Purkinje cell (primary cell): ENCODE measurements at places on chromosomes 4 and X. TPM values are rescaled to one million over a fixed set of nuclear protein-coding genes. Genes with fewer than 3 reads are reported as not detected.

The ZFP92 gene
- 0.17 and 0.60 TPM in 2 replicates for polyA plus RNA-seq

The CITED1 gene
- polyA plus RNA-seq, result 3.6 and 10.1 TPM in 2 replicates

The PLK4 gene
- polyA plus RNA-seq, result 0.73 and 0.90 TPM in 2 replicates

The GBA3 gene
- 3.5 TPM in 1 of 2 replicates, not detected in the other for polyA plus RNA-seq

The TMEM144 gene
- 37.6 and 40.6 TPM in 2 replicates for polyA plus RNA-seq

The IL13RA1 gene
- 0.48 and 1.7 TPM in 2 replicates for polyA plus RNA-seq

The MAGEE2 gene
- 5.1 TPM in 1 of 2 replicates, not detected in the other for polyA plus RNA-seq

The DAPP1 gene
- not detected in 2 replicates for polyA plus RNA-seq

The GNRHR gene
- 1.3 and 1.8 TPM in 2 replicates for polyA plus RNA-seq

The FAM47A gene
- polyA plus RNA-seq, result not detected in 2 replicates

The GSX2 gene
- polyA plus RNA-seq, result not detected in 2 replicates

The LAMTOR3 gene
- 207 and 212 TPM in 2 replicates for polyA plus RNA-seq

The HELQ gene
- polyA plus RNA-seq, result 10.0 and 10.5 TPM in 2 replicates

The ADAM29 gene
- 0.86 and 1.8 TPM in 2 replicates for polyA plus RNA-seq

The NUP62CL gene
- polyA plus RNA-seq, result 2.2 and 3.8 TPM in 2 replicates

The PDZD11 gene
- 351 and 377 TPM in 2 replicates for polyA plus RNA-seq

The MAGEA9B gene
- not detected in 2 replicates for polyA plus RNA-seq

The PASD1 gene
- polyA plus RNA-seq, result not detected in 2 replicates

The CCKAR gene
- polyA plus RNA-seq, result not detected in 2 replicates

The HPGD gene
- 0.28 and 1.7 TPM in 2 replicates for polyA plus RNA-seq

The IL1RAPL1 gene
- polyA plus RNA-seq, result 26.5 and 27.3 TPM in 2 replicates

The SSX3 gene
- polyA plus RNA-seq, result 0.32 TPM in 1 of 2 replicates, not detected in the other

The PRDM5 gene
- 4.3 and 11.8 TPM in 2 replicates for polyA plus RNA-seq

The FAM200B gene
- 122 and 152 TPM in 2 replicates for polyA plus RNA-seq

The XPNPEP2 gene
- not detected in 2 replicates for polyA plus RNA-seq
